ENCODE measurements at places on chromosomes 3 and 15.
A peak's percentile ranks its signal among the peaks of the same experiment; 100 is the strongest.

- peak; percentile 53 for DNase-seq
These were observed 34.2 kb upstream of the TSEN2 start for GRCh38 chr3:12449889-12450682.

GRCh38 chr15:48823237-48823636 is 12.4 kb upstream of the CEP152 start:
- DNase-seq: no peak

DNA sequence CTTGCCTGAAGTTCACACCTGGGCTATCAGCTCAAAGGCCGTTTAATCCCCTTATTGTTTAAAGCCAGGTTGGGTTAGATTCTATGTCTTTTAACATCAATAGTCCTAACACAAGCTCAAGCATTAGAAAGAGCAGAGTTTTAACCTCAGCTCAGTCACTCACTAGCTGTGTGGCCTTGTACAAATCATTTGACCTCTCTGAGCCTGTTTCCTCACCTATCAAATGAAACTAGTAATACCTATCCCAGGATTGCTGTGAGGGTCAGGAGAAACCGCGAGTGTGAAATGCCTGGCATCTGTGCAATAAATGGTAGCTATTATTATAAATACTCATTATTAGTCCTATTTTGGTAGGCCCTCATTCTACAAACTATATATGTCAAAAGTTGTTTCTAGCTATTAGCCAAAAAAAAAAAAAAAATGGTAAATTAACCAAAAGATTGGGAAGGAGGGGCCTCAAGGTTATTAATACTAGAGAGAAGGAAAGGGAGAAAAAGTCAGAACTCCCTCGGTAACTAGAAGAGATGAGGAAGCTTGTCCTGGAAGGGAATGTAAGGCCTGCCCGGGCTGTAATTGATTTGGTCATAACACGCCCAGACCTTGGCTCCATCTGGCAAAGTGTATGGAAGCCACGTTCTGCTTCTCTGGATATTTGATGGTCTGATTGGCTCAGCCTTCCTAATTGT is 510.5 kb upstream of the PROK2 start:
- no peak for DNase-seq

GRCh38 chr15:72377331-72377730 is 1.5 kb upstream of the HEXA start:
- no peak for DNase-seq

- DNase-seq: no peak
These were observed 2.8 kb upstream of the SUCLG2 start for GRCh38 chr3:67657192-67657591.

- peak; percentile 26 for DNase-seq
These were observed 20.5 kb downstream of the CPN2 start for GRCh38 chr3:194330579-194330978.

DNA sequence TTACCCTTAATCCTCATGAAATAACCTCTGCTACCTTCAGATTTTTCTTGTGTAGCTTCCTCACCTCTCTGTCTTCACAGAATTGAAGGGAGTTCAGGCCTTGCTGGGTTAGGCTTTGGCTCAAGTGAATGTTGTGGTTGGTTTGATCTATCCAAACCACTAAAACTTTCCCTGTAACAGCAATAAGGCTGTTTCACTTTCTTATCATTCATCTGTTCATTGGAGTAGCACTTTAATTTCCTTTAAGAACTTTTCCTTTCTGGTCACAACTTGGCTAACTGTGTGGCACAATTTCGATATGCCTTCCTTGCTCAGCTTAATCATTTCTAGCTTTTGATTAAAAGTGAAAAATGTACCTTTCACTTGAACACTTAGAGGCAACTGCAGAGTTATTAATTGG is 129.8 kb downstream of the NR1I2 start:
- DNase-seq: no peak

DNA sequence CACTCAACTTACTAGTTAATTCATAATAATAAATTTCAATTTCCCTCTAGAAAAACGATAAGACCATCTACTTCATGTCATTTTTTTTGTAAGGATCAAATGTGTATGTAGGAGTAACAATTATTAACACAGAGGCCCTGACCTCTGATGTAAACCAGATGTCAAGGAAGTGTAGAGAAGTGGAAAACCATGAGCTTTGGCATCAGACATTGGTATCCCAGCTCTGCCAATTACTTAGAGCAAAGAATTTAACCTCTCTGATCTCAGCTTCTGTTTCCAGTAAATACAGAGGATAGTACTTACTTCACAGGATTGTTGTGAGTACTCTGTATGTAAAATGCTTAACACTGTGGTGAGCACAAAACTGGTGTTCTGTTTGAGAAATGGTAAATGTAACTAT is 17.5 kb downstream of the AQR start:
- DNase-seq: no peak

DNA sequence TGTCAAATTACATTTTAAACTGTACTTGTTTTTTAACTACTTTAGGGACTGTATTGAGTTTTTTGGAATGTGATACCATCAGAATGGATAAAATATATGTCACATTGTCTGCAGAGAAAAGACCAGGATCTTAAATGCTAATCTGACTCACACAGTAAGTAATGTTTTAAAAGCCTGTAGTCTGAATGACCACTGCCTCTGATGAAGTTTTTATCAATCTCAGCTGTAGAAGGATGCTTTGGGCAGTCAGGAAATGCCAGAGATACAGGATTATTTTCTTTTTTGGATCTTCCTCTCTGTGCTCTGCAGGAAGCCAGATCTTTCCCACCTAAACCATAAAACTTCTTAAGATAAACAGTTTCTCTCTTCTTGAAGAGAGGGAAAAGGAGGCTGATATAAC is 73.1 kb upstream of the PRTG start:
- no peak for DNase-seq

DNA sequence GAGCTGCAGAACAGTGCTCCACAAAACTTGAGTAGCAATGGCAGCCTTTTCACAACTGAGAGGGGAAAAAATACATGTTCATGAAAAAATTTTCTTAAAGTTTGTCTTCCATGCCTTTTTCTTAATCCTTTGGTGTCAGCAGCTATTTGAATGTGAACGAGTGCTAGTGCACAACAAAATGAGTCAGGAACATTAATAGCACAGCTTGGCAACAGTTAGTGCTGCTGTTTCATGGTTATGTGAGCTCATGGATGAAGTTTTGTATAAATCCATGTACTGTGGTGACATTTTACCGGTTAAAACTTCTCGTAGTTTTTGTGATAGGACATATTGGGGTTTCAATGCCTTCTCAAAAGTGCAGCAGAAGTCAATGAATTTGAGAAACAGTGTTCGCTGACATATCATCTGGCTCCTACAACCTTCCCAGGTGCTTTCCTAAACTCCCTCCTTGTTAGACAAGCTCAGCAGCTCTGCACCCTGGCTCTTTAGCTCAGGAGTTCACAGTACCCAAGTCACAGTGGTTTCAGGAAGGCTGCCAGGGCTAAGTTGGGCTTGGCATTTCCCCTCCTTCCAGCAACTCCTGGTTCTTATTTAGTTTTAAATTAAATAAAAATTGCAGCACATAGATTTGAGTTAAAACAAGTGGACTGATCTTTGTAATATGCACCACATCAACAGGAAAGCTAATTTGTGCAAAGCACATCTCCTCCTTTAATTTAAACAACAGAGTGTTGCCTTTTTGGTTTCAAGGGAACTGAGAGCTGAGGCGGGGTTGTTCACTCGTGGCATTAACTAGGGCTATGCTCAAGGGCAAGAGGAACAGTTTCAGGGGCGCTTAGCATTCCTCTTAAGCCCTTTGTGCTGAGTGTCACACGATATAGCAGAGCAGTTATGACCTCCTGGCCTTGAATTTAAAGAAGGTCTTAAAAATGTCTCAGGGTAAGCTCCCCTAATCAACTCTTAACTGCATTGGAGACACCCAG is 362.8 kb downstream of the CHST2 start:
- no peak for DNase-seq

DNA sequence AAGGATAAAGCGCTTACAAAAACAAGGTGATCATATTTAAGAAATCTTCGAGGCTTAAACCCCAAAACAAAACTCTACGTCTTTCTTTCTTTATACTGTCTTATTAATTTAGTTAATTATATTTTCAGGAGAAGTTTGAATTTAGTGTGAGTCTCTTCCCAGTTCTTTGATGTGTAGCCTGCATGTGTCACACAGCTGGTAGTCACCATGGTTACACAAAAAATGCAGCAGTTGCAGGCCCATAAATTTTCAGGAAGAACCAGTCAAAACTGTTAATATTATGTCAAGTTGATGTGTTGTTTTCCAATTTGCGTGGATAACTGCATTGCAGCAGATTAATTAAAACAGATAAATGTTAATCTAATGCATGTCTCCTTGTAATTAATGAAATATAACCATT is 10.4 kb downstream of the CLSTN2 start:
- DNase-seq: no peak

DNA sequence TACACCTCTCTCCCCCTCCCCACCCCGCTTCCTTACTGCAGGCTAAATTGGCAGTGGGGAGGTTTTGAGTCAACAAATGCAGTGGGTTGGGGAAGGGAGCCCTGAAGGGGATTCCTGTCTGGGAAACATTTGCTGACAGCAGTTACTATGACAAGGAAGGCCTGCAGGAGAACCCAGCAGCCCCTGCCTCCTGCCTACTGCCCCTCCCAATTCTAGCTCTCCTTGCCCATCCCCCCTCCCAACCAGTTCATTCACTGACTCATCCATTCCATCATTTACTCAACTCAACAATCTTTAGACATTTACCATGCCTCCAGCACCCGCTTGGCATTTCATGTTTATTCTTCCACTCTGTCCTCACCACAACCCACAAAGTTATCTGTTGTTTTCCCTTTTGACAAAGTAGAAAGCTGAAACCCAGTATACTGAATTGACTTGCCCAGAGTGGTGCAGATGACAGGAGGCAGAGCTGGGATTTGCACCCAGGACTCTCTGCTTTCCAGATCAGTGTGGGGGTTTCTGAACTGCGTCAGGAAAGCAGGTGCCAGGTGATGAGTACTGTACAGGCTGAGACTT is 75.0 kb downstream of the MAGEF1 start:
- DNase-seq: no peak

DNA sequence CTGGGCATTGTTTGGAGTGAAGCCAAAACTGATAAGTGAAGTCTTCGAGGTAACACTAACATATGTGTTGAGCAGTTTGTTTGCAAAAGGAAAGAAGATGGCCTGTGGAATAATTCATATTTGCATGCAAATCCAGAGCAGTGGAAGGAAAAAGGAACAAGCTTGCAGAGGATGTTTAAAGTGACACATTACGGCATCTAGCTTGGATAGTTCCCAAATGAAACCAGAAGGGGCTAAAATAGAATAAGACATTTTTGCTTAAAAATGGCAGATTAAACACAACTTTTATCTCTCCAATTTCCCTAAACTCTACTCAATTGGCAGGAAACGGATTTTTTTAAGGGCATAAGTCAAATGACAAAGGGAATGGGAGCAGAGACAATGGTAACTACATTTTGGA is 25.4 kb upstream of the RYK start:
- no peak for DNase-seq

DNA sequence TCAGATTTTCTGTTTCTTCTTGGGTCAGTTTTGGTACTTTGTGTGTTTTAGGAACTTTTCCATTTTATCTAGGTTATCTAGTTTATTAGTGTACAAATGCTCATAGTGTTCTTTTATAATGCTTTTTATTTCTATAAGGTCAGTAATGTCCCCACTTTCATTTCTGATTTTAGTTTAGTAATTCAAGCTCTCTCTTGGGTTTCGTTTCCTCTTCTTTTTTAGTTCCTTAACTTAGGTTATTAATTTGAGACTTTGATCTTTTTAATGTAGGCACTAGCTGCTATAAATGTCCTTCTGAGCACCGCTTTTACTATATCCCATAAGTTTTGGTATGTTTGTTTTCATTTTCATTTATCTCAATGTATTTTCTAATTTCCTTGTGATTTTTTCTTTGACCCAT is 27.0 kb upstream of the CD200R1L start:
- no peak for DNase-seq
